SHP77 (cell line): ENCODE measurements at places on chromosomes 4 and X.

GRCh38 chr4:42398871-42399331 lies 1.6 kb downstream of the SHISA3 start:
- no peak for DNase-seq

- no peak for DNase-seq
Measured at GRCh38 chr4:78926826-78927225, 12.4 kb downstream of the PAQR3 start.

GRCh38 chr4:94653984-94654609 lies 103.7 kb upstream of the BMPR1B start:
- no peak for DNase-seq

GRCh38 chr4:101199507-101200285 lies 147.6 kb downstream of the PPP3CA start:
- no peak for DNase-seq

- DNase-seq: no peak
Measured at GRCh38 chrX:75625232-75625631, 102.4 kb upstream of the ZDHHC15 start.

DNA sequence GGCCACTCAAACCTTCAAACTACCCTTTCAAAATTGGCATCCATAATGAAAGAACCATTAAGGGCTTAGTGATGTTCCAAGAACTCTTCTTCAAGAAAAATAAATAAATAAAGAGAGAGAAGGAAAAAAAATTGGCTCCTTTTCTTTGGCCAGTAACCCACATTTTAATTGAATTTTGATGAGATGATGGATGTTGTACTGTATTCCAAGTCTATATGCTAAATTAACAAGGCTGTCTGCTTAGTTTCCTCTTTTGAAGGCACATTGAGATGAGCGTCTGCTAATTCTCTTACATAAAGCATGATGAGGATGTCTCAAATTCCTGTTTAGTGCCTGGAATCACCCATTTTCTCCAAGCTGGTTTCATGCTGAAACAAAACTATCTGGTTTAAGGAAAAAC lies 33.4 kb downstream of the PHOX2B start:
- no peak for DNase-seq

DNA sequence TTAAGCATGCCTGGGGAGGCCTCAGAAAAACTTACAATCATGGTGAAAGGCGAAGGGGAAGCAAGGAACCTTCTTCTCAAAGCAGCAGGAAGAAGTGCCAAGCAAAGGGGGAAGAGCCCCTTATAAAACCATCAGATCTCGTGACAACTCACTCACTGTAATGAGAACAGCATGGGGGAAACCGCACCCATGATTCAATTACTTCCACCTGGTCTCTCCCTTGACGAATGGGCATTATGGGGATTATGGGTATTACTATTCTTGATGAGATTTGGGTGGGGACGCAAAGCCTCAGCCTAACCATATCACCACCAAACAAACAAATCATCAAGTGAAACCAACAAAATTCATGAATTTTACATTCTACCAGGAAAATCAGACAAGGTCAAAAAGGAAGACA lies 76.7 kb upstream of the TAB3 start:
- no peak for DNase-seq

DNA sequence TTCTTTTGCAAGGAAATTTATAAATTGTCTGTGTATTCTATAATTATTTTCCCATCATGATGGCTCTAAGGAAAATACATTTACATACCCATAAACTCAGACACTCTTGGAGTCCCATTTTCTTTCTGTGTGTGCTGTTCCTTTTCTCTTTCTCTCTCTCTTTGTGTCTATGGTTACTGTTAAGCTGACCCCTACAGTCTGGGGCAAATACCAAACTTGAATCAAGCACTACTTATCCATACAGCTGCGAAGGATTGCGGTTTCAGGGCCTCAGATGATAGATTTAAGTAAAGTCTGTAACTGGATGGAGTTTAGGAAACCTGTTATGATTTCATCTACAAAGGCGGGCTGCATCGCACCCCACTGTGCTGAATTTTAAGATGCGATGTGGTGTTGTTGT lies 150.2 kb downstream of the SHROOM3 start:
- DNase-seq: no peak

DNA sequence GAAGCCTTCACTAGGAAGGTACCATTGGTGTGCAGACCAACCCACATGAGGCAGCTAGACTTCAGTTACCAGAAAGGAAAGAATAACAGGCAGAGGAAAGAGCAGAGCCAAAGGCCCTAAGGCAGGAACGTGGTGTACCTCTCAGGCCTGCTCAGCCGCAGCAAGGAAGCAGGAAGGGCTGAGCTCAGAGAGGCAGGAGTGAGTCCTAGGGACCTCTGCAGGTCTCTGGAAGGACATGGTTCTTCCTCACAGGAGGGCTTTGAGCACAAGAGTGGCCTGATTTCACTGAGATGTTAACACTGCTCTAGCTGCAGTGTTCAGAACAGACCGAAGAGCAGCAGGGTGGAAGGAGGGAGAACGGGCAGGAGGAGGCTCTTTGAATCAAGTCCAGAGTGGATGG lies 124.6 kb downstream of the DCHS2 start:
- no peak for DNase-seq

DNA sequence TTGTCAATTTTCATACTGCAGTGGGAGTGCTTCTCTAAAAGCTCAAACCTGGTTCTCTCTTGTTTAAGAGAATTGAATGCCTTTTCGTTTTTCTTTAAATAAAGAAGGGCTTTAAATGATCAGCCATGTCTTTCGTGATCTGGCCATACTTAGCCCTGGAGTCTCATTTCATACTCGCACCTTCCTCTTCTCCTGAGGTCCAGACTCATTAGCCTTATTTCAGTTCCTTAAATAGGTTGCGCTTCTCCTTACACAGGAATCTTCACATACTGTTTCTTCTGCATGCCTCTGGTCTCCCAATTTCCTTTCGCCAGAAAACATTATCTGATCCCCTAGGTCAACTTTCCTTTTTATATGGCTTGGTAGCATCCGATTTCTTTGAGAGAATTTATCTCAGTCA lies 565.6 kb upstream of the TENM3 start:
- DNase-seq: no peak

DNA sequence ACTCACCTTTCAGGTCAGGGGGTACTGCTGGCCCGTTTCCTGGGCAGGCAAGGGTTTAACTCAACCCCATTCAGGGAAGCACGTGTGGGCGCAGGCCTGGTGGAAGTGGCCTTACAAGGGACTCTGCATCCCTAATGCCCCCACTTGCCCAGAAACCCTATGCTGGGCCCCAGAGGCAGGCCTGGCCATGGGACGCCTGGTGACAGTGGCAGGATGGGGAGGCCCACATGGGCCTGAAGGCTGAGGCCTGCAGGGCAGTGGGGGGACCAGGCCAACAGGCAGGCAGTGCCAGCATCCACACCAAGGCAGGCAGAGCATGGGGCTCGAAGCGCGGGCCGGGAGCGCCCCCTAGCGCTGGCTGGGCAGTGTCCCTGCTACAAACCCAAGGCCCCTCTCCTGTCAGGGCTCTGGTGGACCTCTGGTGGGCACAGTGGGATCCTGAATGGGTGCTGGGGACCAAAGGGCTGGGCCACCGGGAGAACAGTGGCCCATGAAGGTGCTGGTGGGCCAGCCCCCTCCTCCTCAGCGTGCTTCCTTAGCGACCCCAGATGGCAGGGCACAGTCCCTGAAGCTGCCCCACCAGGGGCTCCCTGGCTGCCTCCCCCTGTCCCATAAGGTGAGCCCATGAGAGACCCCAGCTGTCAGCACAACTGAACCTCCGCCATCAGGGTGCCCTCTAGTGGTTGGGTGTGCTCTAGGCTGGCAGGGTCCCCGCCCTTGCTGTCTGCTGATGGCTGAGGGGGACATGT lies 16.8 kb downstream of the FGFR3 start:
- no peak for DNase-seq

- no peak for DNase-seq
Measured at GRCh38 chr4:40121515-40121914, 64.9 kb downstream of the N4BP2 start.

DNA sequence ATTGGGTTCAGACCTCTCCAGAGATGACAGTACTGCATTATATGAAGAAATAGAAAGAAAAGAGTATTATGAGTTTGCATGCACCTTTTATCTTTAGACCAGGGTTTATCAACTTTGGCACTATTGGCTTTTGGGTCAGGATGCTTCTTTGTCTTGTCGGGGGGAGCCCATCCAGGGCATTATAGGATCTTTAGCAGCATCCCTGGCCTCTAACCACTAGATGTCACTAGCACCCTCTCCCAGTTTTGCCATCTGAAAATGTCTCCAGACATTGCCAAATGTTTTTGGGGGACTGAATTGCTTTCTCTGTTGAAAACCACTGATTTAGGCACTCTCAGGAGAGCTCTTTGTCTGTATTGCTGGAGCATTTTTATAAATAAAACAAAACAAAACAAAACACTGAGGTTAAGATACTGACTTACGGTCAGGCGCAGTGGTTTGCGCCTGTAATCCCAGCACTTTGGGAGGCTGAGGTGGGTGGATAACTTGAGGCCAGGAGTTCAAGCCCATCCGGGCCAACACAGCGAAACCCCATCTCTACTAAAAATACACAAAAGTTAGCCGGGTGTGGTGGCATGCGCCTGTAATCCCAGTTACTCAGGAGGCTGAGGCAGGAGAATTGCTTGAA lies 23.6 kb downstream of the CA5B start:
- no peak for DNase-seq

GRCh38 chr4:25827897-25828296 lies 34.9 kb downstream of the SEL1L3 start:
- no peak for DNase-seq

DNA sequence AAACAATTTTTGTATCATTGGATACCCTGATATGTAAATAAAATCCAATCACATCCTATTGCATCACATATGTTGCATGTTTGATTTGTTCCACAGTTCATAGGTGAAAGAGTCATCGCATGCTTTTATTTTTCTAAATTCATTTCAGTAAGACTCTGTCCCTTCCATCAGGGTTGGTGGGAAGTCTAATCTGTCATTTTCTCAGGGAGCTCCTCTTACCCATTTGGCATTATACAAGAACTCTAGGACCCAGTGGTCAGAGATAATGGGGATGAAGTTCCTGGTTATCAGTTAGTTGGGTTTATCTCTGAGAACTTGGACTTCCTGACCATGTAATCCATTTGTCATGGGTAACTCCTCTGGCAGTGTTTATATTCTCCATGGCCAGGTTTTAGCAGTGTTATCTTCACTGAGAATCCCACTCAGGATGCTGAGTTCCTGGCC lies 227.1 kb upstream of the JADE1 start:
- DNase-seq: no peak

- no peak for DNase-seq
Measured at GRCh38 chrX:4588466-4588865, 875.0 kb upstream of the PRKX start.

- DNase-seq: no peak
Measured at GRCh38 chr4:136106753-136107152, 1425.5 kb downstream of the PCDH18 start.

DNA sequence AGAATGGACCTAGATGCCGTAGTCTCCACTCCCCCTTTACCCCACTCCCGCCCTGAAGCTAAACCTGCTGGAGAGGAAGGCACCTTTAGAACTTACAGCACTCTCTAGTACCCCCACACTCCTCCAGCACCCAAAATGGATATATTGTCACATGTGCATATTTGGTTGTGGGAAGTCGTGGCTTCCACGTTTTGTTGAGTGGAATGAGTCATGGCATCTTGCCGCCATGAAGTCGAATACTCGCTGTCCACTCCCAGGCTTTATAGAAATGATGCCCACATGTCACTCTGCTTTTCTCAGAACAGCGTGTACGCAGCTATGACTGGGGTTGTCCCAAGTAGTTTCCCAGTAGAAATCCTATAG lies 545 bp downstream of the ABCE1 start:
- DNase-seq: no peak

DNA sequence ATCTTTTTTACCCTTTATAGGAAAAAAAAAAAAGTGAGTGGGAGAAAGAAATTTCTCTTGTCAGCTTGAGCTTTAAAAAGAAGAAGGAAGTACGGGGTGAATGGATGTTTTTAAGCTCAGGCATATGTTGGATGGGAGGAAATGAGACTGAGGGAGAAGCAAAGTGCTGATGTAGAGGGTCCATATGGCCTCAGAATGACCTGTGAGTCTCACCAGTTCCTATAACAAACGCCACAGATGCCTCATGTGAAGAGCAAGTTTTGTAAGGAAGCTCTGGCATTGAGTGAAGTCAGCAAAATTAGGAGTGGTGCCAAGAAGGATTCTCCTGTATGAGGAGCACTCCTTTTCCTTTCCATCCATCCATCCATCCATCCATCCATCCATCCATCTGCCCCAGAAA lies 214.6 kb downstream of the PTTG2 start:
- DNase-seq: no peak

DNA sequence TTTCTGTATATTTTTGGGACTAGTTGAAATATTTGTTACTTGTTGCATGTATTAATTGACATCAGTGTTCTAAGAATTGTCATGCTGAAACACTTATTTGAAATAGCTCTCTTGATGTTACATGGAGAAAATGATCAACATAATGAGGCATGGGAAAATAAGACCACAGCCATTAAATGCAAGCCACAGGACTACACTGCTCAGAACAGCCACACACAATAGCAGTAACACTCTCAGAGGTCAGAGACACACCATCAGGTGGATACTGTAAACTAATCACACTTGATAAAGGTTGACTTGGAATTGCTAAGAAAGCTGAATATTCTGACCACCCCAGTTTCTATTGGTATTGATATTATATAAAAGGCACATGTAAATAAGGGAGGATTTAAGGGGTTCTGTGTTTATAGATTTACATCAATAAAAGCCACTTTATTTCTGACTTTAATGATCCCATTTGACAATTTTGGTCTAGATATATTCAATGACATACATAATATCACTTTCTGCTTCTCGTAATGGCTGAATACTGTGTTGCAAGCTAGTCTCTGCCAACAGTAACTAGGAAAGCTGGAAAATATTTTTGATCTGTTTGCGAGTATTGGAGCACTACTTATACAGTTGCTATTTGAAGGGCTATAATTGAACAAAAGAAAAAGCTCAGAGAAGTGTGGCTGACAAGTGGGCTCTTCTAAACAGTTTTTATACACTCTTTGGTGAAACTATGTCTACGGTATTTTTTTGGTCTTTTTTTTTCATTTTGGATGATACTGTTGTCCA lies 876.5 kb upstream of the INTU start:
- no peak for DNase-seq

DNA sequence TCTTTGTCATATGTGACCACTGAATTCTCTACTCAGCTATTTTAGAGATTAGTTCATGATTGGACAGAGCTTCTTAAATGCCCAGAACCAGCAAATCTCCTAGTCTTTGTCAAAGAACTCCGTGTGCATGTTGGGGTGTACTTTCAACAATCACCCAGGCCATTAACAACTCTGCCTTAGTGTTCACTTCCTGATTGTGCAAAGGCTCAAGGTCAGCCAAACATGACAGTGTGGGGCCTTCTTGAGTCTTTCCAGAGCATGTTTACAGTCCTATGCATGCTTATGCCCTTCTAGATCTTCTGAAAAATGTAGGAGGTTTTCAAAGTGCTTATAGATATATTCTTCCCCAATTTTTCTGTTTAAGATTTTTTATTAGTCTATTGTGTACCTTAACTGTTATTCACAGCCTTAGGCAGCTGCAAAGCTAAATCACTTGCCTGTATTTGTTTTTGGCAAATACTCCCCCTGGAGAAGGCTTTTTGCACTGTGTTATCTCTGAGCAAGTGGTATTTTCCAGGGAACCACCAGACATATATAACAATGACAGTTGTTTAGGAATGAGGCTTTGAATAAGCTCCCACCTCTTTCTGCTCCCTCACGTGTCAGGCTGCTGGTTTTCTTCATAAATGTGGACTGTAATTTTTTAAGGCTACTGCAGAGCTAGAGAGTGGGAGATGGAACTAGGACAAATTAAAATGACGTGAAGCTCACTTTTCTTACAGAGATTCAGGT lies 24.0 kb upstream of the DRP2 start:
- DNase-seq: no peak
